ENCODE measurements at places on chromosomes 7 and 10.

DNA sequence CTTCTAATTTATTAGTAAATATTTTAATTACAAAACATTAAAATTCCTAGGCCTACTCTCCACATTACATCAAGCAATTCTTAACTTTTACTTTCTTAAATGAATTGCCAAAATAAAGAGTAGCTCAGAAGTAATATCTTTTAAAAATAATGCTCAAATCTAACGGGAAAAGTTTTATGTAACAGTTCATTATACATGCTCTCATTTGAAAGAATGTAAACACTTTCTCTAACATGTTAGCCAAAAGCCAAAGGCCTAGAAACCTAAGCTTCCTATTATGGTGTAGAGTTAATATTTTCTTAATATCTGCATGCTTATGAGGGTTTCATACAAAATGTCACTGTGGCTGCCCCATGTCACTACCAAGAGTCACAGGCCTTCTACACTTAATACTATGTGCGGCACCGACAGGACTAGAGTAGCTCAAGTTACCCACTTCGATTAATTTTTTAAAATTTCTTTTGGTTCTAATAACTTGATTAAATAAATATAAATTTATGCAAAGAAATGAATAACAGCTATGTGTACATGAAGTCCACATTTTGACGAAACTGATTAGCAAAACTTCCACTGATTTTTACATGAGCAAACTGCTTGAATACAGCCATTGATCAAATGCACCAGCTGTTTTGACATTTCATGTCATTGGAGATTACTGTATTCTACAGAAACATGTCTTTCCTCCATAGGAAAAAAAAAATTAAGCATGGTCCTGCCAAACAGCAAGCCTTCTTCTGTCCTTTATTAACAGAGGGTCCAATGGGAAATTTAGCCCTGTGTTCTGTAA is 3.5 kb downstream of the COBL start:
- no peak for DNase-seq

GRCh38 chr10:71435571-71436267 is 39.0 kb downstream of the CDH23 start:
- no peak for DNase-seq

DNA sequence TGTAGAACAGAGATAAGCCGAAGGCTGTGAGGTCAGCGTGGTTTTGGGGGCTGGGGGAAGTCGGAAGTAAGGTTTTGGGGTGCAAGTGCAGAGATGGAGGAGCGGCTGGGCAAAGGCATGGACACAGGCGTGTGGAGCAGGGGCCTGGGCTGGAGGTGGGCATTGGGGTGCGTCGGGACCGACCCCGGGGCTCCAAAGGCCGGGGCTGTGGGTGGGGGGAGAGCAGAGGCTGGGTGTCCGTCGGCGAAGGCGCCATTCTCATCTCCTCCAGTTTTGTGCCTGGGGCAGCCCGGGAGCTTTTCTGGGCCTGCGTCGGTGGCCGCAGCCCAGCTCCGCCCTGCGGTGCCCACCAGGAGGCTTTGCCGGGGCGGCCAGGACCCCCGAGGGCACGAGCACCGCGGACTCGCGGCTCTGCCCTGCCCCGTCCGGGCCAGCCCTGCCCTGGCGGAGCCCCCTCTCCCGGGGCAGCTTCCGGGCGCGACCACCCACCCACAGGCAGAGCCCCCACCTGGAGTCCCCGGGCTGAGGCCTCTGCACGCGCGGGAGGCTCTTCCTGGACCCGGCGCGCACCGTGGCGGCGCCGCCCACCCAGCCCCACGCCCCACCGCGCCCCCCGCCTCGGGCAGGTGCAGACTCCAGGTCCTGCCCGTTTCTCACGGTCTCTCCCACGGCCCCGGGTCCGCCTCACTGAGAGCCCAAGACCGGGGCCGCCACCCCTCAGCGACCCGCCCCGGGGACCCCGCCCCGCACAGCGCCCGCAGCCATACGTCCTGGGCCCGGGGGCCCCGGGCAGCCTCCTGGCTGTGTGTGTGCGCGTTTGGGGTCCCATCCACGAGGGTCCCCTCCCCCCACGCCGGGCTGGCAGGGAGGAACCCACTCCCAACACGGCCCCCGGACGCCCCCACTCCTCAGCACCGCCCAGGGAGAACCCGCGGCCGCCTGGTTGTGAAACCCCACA is 7.7 kb upstream of the SCART1 start:
- no peak for DNase-seq

- DNase-seq = no peak
Measured at GRCh38 chr7:123666492-123666891, 10.8 kb downstream of the LMOD2 start.

DNA sequence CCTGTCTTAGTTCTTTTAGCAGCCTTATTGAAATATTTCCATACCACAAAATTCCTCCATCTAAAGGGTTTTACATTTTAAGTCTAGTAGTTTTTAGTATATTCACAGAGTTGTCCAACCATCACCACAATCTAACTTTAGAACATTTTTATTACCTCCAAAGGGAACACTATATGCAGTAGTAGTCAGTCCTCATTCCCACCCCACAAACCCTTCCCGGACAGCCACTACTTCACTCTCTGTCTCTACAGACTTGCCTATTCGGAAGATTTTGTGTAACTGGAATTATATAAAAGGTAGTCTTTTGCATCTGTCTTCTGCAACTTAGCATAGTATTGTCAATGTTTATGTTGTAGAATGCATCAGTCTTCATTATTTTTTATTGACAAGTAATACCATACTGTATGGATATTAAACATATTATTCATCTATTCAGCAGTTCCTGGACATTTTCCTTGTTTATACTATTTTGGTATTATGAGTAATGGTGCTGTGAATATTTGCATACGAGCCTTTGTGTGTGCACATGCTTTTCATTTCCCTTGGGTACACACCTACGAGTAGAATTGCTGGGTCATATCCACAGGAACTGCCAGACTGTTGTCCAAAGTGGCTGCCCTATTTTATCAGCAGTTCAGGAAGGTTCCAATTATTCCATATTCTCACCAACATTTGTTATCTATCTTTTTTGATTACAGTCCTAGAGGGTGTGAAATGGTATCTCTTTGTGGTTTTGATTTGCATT is 60.9 kb upstream of the LANCL2 start:
- DNase-seq = peak; percentile 31

GRCh38 chr7:15305002-15305600 is 256.7 kb downstream of the AGMO start:
- DNase-seq = peak; percentile 43

GRCh38 chr10:25758041-25758457 is 176.0 kb upstream of the MYO3A start:
- peak; percentile 20 for DNase-seq

DNA sequence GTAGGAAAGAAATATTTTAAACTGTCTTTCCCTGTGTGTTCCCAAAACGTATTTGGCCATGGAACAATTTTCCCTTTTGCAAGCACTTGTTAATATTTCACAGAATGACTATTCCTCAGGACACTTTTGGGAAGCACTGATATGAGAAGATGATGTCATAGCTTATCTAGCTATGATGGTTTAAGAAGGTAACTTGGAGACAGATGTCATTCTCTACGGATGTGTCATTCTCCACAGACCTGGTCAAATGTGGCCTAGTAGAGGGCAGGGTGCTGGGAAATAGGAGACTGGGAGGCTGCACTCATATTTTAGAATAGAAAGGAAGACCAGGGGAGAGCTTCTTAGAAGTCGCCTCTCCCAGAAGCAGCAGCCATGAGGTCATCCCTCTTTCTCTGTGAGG is 220.7 kb upstream of the GLI3 start:
- no peak for DNase-seq

GRCh38 chr7:151083824-151084160 is 499 bp upstream of the TMUB1 start:
- DNase-seq = no peak

GRCh38 chr7:98868450-98868849 is 1.4 kb downstream of the TMEM130 start:
- no peak for DNase-seq

GRCh38 chr7:29274146-29275017 is 79.8 kb downstream of the CHN2 start:
- no peak for DNase-seq

DNA sequence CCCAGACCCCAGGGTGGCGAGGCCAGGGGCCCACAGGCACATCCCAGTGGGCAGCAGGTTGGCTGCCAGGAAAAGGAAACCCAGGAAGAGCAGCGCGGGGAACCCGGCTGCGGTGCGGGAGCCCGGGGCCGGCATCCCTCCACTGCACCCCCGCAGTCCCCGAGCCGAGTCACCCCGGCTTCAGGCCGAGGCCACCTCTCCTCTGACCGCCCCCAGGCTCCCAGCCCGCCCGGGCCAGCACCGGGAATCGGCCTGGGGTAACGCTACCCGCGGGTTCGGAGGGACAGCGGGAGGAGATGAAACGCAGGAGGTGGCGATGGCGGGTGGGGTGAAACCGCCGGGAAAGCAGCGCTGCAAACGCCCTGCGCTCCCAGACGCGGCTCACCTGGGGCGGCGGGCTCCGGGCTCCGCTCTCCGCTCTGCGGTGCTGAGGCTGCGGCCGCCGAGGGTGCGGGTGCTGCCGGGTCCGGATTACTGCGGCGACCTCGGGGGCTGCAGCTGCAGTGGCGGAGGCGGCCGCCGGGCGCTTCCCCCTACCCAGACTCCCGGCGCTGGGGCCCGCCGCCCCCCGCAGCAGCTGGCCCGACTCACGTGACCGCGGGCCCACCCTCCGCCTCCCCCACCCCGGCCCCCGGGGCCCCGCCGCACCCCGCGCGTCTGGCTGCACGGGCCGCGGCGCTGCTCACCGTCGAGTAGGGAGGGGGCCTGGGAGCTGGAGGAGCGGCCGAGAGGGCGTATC is at the start of gene SCRN1:
SCRN1 (minus strand) TSS at position 545 of the 739 bp plus-strand sequence. CDS start 20,734 bp downstream, outside the sequence.
- peak; percentile 32 for DNase-seq

DNA sequence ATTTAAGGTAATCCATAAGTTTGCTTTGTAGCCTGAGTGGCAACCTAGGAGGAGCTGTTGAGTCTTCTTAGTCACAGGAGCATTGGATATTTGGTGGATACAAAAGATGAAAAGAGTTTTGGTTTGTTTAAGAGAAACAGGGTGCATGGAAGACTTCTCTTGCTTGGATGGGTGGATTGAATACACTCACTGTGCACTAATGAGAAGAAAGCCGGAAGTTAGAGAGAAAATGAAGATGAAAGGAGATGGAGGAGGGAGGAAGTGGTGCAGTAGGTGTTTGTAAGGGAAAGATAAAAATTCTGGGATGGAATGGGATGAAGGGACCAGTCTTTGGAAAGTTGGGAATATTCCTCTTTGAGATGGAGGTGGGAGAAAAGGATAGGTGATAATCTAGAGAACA is 7.7 kb downstream of the MDFIC start:
- no peak for DNase-seq

- peak; percentile 38 for DNase-seq
Measured at GRCh38 chr10:69215405-69216171, 4.5 kb upstream of the HKDC1 start.

GRCh38 chr7:141585592-141586510 is 34.6 kb downstream of the AGK start:
- peak; percentile 98 for DNase-seq

DNA sequence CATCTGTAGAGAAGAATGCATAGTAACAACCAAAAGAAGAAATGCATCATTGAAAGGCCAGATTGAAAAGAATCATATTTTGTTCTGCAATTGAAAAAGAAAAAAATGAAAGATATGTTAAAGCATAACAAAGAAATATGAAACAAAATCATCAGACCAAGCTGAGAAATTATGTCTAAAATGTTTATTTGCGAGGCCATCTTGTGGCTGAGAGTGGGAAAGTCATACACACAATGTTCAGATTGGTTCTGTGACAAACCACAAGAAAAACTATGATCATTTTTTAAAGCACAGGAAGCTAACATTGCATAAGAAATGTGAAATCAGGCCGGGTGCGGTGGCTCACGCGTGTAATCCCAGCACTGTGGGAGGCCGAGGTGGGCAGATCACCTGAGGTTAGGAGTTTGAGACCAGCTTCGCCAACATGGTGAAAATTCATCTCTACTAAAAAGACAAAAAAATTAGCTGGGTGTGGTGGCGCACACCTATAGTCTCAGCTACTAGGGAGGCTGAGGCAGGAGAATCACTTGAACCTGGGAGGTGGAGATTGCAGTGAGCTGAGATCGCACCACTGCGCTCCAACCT is 36.6 kb downstream of the ABCB5 start:
- peak; percentile 31 for DNase-seq

DNA sequence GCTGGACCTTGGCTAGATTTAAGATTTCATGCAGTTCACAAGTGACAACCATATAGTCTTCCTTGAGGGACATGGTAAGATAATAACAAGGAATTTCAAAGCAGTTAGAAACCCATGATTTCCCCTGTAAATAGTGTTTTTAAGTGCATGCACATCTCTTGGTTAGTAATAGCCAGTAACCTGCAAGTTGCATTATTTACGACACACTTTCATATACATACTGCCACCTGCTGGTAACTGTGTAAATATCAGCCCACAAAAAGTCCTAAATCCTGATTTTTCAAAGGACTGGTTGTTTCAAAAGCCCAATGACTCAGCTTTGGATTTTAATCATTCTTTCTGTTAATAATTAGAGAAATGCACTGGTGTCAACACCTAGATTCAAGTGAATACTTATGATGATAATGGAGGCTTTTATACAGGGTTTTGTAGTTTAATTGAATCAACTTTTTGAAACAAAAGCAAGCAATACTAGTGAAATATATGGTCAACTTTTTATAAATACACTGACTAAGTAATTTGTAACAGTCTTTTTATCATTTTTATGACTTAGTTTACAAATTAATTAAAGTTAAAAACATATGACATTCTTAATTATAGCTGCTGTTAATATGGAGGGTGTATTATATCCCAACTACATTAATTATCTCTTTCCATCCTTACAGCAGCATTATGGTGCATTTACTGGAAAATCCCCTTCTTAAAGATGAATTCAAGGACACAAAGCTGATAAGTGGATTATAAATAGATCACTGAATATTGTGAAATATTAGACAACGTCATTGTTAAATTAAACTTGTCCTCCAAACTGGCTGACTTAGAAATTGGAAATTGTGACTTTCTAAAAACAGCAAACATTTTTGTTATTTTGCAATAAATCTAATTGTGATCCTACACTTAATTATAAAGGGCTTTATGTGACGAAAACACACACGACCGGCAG is 367.7 kb upstream of the SEMA3D start:
- peak; percentile 82 for DNase-seq

DNA sequence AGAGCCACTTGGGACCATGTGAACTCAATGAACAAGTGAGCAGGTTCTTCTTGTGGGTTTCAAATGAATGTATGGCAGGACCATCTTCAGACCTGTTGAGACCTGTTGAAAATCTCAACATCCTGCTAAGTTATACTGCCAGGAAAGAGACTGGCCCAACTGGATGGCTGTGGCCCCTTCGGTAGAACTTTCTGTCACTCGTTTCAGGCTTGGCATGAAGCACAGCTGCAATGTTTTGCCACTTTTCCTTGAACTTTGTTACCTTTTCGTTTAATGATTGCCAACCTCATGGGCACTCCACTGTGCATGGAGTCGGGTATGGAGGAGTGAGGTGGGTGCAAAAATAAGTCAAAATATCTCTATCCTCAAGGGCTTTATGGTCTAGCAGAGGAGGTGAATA is 36.7 kb upstream of the SLC35B4 start:
- no peak for DNase-seq

All from iris pigment epithelial cell (primary cell).